ENCODE measurements at places on chromosomes 2 and 18. TPM values are rescaled to one million over a fixed set of nuclear protein-coding genes. Genes with fewer than 3 reads are reported as not detected.

GRCh38 chr2:215611609-215612386 lies 175.9 kb upstream of the FN1 start:
- no peak for DNase-seq

DNA sequence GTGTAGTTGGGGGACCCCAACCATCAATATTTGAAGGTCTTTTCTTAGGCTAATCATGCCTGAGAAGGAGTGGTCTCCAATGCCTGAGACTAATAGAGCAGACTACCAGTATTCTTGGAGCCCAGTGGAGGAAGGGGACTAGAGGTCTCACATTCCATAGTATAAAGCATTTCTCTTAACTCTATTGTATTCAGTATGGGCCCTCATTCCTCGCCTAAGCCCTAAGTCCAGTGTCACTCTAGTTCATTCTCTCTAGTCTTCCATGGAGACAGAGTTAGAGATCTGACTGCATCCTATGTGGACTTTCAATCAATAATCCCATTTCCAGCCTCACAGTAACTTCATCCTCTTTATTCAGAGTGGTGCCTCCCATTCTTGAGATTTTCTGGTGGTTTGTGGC lies 29.7 kb upstream of the MAP4K4 start:
- DNase-seq: no peak

DNA sequence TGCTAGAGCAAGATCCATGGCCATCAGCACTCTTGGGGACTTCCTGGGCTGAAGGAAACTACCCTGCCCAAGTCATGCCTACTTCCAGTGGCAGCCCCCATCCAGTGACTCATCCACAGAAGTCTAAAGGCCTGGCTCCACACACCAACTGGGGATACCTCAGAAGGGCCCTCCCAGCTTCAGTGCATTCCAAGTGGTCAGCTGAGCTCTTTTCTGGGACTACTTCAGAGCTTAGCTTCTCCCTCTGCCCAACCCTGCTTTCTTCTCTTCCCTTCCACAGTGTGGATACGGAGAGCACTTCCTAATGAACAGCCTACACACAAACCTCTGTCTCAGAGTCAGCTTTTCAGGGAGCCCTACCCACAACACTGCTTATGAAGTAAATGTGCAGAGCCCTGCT lies 66.5 kb downstream of the CLHC1 start:
- no peak for DNase-seq

DNA sequence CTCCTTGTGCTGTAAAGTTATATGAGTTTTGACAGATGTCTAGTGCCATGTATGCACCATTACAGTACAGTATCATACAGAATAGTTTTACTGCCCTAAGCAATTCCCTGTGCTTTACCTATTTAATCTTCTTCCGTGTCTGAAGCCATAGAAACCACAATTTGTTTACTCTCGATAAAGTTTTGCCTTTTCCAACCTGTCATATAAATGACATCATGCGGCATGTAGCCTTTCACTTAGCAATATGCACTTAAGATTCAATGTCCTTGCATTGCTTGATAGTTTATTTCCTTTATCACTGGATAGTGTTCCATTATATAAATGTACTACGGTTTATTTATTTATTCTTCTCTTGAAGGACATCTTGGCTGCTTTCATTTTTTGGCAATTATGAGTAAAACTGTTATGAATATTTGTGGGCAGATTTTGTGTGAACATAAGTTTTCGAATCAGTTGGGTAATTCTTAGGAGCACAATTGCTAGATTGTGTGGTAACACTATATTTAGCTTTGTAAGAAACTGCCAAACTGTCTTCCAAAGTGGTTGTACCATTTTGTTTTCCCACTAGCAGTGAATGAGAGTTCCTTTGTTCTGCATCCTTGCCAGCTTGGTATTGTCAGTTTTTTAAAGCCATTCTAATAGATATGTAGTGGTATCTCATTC lies 136.8 kb upstream of the MAP3K20 start:
- no peak for DNase-seq

DNA sequence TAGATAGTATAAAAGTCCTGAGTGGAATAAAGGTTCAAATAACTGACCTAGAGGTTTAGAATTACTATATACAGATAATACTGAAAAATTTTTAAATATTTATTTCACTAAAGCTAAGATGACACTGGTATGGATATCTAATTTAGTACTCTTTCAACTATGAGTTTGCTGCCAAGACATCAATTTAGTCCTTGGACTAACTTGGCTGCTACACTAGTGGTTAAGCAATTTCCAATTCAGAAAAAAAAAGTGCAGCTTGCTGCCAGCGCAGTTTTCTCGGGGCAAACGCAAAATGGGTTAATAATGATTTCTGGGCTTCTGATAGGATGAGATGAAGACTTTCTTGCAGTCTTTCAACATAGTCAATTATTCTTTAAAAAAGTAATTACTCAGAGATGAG lies 10.8 kb downstream of the BUB1 start:
- no peak for DNase-seq

DNA sequence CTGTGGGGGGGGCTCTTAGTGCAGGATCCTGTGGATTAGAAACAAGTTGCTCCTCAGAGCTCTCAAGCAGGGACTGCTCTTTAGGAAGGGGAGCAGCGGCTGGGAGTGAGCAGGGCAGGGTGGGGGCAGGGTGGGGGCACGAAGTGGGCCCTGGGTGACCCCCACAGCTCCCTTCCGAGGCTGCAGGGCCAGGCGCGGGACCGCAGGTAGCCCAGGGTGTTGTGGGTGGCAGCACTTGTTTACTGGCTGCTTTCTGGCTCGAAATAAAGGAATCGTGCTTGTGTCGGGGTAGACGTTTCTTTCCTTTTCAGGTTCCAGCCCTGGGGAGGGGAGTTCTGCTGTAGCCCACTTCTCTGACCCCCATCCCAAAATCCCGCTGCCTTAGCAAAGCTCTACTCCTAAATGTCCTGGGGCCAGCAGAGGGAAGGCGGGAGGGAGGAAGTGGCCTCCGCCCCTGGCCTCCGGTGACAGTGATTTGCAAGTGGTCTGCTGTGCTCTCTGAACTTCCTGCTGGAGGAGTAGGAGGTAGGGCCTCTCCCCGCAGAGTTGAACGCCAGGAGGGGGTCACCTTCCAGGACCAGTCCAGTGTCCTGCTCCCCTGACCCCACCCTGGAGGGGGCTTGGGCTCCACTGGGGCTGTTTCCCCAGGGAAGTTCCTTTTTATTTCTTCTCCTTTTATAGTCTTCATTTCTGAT lies 8.3 kb downstream of the NEU4 start:
- no peak for DNase-seq

DNA sequence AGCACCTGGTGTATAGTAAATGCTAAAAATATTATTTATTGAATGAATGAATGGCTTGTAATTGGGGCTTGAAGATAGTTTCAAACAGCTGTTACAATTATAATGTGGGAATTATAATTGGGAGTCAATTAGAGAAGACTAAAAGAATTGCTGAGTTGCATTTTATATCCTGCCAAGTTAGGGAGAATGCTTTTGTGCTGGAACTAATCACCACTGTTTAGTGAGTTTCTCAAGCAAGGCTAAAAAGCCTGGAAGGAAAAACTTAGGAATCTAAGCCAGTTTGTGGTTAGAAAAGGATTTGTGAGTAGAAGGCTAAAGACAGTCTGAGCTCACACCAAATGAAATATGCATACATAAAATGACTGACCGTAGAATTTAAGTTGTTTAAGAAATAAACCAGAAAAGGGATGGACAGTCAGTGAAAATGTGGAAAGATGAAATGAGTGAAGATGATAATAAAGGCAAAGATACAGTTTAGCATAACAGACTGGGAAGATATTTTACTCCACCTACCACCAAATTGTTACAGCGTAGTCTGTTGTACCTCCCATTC lies 647.7 kb upstream of the FSHR start:
- DNase-seq: no peak

DNA sequence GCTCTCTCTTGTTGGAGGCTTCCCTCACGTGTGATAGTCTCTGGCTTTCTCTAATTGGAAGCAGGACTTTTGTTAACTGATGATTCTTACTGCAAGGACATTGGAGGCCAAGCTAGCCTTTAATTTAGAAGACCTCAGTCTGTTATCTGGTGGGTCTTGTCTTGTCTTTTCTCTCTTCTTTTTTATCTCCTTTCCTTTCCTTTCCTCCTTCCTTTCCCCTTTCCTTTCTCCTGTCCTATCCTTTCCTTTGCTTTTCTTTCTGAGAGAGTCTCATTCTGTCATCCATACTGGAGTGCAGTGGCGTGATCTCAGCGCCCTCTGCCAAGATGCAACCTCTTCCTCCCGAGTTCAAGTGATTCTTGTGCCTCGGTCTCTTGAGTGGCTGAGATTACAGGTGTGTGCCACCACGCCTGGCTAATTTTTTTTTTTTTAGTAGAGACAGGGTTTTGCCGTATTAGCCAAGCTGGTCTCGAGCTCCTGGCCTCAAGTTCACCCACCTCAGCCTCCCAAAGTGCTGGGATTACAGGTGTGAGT lies 18.1 kb downstream of the CCNYL1 start:
- no peak for DNase-seq

GRCh38 chr18:52615321-52615720 lies 275.3 kb downstream of the DCC start:
- DNase-seq: no peak

- DNase-seq: no peak
Observed at GRCh38 chr2:233114421-233114861, 54.3 kb downstream of the INPP5D start.

GRCh38 chr2:143175438-143175837 lies 46.2 kb downstream of the ARHGAP15 start:
- DNase-seq: no peak

- no peak for DNase-seq
Observed at GRCh38 chr2:186748354-186748753, 54.5 kb downstream of the FAM171B start.

- no peak for DNase-seq
Observed at GRCh38 chr18:52874774-52875173, 534.8 kb downstream of the DCC start.

GRCh38 chr2:45681675-45682074 lies 30.2 kb downstream of the PRKCE start:
- no peak for DNase-seq

DNA sequence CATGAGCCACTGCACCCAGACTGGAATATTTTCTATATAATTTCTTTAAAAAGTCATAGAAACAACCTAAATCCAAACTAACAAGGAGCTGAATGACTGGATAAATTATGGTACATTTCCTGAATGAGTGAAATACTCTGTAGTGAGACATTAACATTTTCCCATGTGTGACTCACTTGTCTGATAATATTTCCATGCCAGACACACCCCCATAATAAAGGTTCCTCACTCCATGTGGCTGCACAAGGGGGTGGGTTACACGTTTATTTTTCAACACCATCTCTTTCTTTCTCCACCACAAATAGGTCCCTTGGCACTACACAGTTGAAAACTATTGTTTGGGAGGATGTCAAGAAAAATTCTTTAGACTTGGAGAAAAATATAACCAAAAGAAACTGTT lies 266.3 kb upstream of the LYPD1 start:
- DNase-seq: no peak

DNA sequence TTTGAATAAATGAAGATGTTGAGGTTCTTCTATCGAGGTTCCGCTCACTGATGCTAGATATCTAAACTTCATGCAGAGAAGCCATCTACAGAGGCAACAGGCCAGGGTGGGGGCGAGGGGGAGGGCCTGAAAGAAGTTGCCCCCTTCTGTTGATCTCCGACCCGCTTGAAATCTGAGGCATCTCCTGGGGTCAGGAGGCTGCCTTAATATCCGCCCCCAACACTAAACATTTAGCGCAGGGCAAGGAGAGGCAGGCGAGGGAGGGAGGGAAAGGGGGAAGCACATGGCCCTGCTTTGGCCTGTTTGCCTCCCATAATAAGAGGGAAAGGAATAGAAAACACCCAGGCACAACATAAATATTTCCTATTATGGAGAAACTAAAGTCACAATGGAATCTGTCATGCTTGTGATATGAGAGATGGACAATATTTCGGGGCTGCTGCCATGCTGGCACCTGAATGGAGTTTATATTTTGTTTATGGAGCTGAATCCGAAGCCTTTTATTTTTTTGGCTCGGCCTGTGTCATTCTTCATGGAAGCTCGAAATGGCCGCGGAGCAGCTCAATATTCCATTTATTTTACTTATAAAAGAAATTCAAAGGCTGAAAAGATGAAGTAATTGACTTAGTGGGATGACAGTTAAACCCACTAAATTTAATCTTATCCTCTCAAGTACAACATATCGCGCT lies 221.1 kb downstream of the INSIG2 start:
- DNase-seq: no peak

DNA sequence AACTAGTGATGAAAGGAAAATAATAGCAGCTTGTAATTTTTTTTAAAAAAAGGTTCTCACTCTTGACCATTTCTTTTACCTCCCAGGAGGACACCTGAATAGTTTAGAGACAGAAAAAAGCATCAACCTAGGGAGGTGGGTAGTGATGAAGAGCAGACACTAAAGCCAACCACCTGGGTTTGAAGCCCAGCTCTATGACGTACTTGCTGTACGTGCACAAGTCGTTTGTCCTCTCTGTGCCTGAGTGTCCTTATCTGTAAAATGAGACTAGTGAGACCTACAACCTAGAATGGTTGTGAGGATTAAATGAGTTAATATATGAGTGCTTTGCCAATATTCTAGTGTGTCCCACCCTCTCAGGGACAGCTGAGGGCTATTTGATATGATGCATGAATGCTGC lies 5.8 kb downstream of the SLC1A4 start:
- no peak for DNase-seq

- DNase-seq: no peak
Observed at GRCh38 chr2:158665536-158666302, 129.4 kb upstream of the DAPL1 start.

GRCh38 chr2:172564376-172564775 lies 8.5 kb downstream of the PDK1 start:
- DNase-seq: no peak

GRCh38 chr2:40535972-40536371 lies 84.1 kb upstream of the SLC8A1 start:
- no peak for DNase-seq

The CCDC74B gene
- total RNA-seq: 10.9 TPM

The MAP3K19 gene
- not detected for total RNA-seq

The MXD1 gene
- total RNA-seq: 9.2 TPM

The RIT2 gene
- not detected for total RNA-seq

The MYO7B gene
- not detected for total RNA-seq

The GDF7 gene
- 0.17 TPM for total RNA-seq

The PDCD1 gene
- not detected for total RNA-seq

The CABLES1 gene
- 4.2 TPM for total RNA-seq

The C1QL2 gene
- total RNA-seq: 0.14 TPM

The ICOS gene
- total RNA-seq: not detected

All from progenitor cell of endocrine pancreas (in vitro differentiated cells).